ENCODE measurements at places on chromosomes 6 and 20.

GRCh38 chr6:140718021-140718420 is 1343.6 kb upstream of the CITED2 start:
- no peak for DNase-seq

DNA sequence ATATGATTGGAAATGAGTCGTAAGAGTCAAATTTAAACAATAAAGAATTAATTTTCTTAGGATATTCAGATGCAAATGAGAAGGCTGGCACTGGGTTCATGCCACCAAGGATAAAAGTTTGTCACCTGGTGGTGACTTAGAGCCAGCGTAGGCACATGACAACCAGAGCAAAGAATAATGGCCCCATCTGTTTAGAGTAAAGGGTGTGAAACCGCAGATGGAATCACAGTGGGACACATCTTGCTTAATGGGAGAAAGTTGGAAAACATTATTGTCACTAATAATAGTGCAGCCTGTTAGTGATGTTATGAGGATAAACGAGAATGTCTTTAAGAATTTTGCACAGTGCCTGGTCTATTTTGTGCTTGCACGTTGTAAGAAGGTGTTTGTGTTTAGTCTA is 727.8 kb downstream of the QKI start:
- DNase-seq: no peak

DNA sequence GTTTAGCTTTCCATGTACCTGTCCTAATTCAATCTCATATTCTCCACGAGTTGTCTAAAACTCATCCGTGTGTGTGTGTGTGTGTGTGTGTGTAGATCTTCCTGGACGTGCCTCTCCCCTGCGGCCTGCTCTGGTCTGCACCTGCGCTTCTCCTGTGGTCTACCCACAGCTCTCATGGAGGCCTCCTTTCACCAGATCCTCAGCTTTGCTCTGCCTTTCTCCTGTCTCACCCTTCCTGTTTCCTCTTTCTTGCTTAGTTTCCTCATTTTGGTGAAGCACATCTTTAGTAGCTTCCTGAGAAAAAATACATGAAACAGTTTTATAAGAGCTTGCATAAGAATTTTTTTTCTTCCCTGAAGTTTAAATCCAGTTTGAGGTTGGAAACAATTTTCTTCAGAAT is 18.1 kb downstream of the SLX4IP start:
- no peak for DNase-seq

GRCh38 chr20:25065072-25065624 is 7.2 kb upstream of the ACSS1 start:
- DNase-seq: no peak

GRCh38 chr6:16318538-16318937 is 80.2 kb downstream of the GMPR start:
- peak; percentile 83 for DNase-seq

DNA sequence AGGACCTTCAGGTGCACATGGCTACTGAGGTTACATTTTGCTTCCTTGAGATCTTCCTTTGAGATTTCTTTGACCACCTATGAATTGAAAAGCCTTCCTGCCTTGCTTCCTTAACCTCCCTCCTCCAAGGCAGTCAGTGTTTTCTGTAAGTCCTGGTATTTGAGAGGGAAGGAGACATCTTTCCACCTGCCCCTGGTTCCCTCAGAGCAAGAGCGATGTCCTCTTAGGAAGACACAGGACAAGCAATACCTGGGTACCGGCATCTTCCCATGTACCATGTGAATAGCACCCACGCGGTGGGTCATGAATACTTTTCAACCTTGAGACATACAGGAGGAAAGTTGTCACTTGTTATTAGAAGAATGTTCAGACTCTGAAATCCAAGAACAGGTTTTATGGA is 37.1 kb downstream of the GINS1 start:
- DNase-seq: no peak

- DNase-seq: peak; percentile 56
Measured at GRCh38 chr20:1301031-1301529, 27.9 kb downstream of the SDCBP2 start.

All from fibroblast of skin of back (primary cell).